ENCODE measurements at places on chromosomes 13 and 19. TPM values are rescaled to one million over a fixed set of nuclear protein-coding genes. Genes with fewer than 3 reads are reported as not detected.

Gene ZNF700
- 5.6 TPM for total RNA-seq

Gene REEP6
- total RNA-seq: 118 TPM

DNA sequence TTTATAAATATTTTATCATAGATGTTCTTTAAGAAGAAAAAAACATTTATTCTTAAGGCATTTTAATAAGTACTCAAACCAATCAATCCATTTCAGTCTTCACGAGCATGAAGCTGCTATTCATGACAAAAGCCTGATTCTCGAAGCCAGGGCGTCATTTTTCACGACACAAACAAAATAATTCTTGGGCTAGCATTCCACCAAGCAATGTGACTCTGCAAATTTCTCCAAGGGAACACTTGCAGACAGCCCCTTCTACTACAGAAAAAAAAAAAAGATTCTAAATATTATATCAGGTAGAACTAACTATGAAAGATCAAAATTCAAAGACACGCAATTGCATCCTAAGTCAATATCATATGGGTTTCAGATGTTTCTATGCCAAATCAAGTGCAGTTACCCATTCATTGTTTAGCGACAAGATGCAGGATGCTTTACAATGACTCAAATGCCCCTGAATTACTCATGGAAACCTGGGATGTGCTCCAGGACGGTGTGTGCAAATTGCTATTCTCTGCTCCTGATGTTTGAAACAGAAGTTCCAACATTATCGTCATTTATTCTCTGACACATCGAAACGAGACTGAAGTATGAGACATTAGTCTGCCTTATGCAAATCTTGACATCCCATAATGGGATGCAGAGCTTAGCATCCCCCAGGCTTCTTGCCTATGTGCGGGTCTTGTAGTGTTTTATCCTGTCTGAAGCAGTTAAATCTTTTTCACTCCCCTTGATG is 517.7 kb downstream of the MYO16 start:
- no peak for DNase-seq

Gene ZNF681
- 0.15 TPM for total RNA-seq

DNA sequence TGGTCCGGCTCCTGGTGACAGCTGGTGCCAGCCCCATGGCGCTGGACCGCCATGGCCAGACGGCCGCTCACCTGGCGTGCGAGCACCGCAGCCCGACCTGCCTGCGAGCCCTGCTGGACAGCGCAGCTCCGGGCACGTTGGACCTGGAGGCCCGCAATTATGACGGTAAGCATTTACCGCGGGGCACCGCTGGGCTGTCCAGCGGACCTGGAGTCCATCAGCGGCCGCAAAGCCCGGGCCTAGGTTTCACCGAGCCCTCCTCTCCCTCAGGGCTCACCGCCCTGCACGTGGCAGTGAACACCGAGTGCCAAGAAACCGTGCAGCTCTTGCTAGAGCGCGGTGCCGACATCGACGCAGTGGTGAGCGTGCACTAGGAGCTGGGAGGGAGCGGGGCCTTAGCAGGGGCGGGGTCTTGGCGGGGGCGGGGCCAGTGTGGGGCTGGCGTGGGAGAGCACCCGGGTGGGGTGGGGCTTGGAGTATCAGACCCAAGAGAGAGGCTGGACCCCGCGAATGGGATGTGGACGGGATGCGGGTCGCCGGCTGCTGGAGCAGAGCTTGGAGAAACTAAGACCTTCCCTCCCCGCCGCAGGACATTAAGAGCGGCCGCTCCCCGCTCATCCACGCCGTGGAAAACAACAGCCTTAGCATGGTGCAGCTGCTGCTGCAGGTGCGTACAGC is 8.7 kb downstream of the BCL3 start:
- no peak for DNase-seq

DNA sequence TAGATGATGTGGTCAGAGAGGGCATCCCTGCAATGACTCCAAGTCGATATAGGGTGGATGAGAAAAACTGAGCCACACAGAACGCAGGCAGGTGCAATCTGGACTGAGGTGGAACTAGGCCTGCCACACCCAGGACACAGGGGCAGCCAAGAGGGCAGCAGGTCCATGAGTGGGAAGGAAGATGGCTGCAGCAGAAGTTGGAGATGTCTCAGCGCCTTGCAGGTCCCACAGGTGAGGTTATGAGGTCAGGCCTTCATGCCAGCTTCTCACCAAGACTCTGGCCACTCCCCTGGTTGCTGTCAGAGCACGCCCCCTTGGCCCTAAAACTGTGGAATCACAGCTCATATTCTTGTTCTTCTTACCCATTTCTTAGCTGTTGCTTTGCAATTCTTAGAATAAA is 147.7 kb upstream of the VSTM2B start:
- peak; percentile 21 for DNase-seq

Gene MYPOP
- 5.0 TPM for total RNA-seq

DNA sequence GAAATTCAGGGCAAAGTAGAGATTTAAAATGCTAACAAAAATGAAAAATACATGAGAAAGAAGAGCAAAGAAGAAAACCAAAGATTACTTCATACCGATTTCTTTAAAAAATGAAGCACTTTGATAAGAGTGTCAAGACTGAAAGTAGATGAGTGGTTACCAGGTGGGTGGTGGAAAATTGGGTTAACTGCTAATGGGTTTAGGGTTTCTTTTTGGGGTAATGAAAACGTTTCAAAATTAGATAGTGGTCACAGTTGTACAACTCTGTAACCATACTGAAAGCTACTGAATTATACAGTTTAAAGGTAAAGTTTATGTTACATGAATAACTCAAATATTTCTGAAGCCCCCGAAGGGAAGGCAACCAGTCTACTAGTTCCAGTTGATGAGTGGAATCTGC is 179.4 kb downstream of the NDFIP2 start:
- no peak for DNase-seq

Gene BLOC1S3
- 6.5 TPM for total RNA-seq

DNA sequence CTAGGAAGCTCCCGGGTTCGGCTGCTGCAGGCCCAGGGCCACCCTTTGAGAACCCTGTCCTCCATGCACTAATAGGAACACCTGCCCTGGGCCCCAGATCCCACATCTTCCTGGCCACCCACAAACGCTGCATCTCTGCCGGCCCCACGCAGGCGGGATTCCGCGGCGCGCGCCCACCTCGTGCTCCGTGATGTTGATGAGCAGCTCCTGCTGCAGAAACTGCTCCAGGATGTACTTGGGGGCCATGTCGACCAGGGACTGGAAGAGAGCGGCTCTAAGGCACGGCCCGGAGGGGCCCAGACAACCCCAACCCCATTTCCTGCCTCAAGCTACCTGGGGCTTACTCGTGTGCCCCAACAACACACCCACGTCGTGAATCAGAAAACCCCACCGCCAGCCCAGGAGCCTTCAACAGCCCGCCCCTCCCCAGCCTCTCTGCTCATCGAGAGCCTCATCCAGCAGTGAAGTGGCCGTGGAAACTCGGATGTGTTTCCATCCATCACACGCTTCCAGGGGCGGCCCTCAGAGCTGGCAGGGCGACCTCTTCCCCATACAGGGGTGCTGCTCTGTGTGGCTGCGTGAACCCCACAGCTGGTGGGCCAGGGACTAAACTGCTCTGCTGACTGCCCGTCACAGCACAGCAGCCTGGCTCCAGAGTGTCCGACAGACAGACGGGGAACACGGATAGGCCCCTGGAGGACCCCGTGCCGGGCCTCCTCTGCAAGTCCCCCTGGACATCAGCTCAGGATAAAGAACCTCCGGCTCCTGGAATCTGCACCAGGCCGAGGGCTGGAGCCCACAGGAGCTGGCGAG is 4.2 kb downstream of the POLR2E start:
- no peak for DNase-seq

Gene SWSAP1
- total RNA-seq: 2.6 TPM

Gene PCDH20
- 0.73 TPM for total RNA-seq

DNA sequence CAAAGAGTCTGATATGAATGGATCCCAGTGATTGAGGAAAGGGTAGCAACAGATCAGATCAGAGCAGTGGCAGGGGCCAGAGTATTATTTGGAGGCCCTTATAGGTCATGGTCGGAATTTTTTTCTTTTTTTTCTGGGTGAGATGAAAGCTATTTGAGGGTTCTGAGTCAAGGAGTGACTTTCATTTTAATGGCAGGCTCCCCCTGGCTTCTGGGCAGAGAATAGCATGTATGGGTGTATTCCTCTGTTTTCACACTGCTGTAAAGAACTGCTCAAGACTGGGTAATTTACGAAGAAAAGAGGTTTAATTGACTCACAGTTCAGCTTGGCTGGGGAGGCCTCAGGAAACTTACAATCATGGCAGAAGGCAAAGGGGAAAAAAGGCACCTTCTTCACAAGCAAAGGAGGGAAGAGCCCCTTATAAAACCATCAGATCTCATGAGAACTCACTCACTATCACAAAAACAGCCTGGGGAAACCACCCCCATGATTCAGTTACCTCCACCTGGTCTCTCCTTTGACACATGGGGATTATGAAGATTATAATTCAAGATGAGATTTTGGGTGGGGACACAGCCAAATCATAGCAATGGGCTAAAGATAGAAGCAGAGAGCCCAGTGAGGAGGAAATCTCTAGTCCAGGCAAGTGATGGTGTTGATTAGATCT is 3.0 kb upstream of the SLC6A16 start:
- DNase-seq: peak; percentile 35

GRCh38 chr13:98976941-98977340 is 923 bp downstream of the DOCK9 start:
- no peak for DNase-seq

Gene ZNF723
- not detected for total RNA-seq

DNA sequence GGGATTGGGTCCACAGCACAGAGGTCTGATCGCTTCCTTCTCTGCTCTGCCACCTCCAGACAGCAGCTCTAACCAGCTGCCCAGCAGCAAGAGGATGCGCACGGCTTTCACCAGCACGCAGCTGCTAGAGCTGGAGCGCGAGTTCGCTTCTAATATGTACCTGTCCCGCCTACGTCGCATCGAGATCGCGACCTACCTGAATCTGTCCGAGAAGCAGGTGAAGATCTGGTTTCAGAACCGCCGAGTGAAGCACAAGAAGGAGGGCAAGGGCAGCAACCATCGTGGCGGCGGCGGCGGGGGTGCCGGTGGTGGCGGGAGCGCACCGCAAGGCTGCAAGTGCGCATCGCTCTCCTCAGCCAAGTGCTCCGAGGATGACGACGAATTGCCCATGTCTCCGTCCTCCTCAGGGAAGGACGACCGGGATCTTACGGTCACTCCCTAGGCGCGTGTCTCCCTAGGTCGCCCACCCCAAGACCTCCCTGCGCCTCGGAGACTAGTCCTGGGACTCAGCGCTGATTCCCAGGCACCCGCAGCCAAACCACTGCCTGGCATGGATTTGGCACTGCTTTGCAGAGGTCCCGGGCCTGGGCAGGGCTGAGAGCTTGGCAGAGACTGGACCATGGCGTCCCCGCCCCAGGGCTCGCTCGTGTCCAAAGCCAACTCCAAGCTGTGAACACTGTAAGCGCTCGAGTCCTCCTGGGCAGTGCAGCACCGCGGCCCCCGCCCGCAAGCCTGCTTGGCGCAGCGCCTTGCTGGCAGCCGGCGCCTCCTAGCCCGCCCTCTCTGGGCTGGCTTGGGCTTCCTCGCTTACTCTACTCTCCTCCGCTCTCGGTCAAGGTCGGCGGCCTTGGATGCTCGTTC is 1.5 kb downstream of the GSX1 start:
- DNase-seq: no peak

DNA sequence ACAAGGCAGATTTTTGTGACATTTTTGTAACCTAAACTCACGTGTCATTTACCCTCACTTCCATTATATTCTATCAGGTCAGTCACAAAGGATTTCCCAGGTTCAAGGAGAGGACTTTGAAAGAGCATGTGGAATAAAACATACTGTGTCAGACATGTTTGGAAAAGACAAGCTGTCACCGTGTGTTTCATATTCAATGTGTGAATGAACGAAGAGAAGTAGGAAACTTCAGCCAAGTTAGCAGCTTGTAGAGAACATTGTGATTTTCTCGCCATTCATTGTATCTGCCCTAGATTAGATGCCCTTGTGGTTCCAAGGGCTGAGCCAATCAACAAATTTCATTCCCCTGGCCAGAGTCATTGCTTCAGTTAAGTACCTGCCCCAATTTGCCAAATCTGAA is 2288.9 kb upstream of the PCDH20 start:
- no peak for DNase-seq

DNA sequence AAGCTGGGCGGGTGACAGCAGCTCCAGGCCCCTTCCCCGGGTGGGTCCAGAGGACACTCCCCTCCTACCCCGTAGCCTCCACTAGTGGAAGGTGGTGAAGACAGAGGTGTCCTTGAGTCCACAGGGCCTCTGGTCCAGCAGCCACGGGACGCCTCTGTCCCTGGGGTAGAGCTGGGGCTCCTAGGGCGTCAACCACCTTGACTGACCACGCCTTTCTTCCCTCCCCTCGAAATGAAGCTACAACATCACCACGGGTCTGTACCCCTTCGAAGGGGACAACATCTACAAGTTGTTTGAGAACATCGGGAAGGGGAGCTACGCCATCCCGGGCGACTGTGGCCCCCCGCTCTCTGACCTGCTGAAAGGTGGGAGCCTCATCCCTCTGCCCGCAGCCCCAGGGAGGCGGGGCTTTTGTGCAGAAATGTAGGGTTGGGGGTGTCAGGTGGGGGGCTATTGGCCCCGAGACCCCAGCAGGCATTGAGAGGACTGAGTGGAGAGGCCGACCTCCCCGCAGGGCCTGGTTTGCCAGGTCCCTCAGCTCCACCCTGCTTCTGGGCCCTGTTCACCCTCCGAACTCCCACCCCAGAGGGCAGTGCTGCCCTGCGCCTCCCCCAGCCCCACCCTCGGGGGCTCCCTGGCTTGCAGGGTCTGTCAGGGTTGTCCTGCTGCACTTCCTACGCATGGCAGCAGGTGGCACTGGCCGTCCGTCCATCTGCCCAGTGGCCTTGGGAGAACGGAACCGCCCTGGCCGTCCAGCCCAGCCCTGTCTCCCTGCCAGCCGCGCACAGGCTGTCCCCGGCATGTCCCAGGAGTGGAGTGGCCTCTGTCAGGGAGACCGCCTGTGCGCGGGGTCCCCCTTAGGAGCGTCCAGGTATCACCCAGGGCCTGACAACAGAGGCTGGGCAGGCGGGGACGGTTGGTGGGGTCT is 15.7 kb downstream of the STK11 start:
- DNase-seq: peak; percentile 80

- DNase-seq: no peak
These were observed 42.5 kb upstream of the ANKRD10 start for GRCh38 chr13:110957181-110957884.

Data from left lobe of liver (tissue), 2 donors.